ENCODE measurements at places on chromosomes 6 and 20.

GRCh38 chr20:63830841-63831588, at the start of gene ZBTB46:
Gene ZBTB46 (minus strand): TSS chr20:63831264. CDS start chr20:63790757, 40,507 bp downstream.
- DNase-seq, result peak; percentile 58

- DNase-seq, result no peak
Measured at GRCh38 chr20:64045346-64046011, 4.0 kb downstream of the SOX18 start.

- DNase-seq, result no peak
Measured at GRCh38 chr20:34639755-34640222, 37.1 kb downstream of the PIGU start.

GRCh38 chr20:45949542-45950329, 15.3 kb downstream of the PCIF1 start:
- no peak for DNase-seq

GRCh38 chr6:43990627-43991619, 136.3 kb downstream of the MRPL14 start:
- peak; percentile 85 for DNase-seq

GRCh38 chr6:119526561-119527230, 177.1 kb upstream of the MAN1A1 start:
- DNase-seq, result no peak
